ENCODE measurements at places on chromosomes 6 and 20.

DNA sequence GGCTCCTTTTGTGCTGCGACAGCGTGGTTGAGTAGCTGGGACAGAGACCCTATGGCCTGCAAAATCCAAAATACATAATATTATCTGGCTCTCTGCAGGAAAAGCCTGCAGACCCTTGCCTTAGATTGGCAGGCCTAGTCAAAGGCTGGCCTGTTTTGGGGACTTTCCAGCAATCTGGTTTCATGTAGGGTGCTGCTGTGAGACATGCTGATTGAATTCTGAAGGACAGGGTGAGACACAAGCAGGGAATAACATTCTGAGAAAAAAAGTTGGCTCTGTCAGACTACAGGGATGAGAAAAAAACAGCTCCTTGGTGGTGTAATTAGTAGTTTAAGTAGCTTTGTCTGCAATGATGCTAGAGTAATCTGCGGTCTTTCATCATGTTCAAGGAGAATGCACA, 402.7 kb upstream of the AGPAT4 start:
- DNase-seq: no peak

DNA sequence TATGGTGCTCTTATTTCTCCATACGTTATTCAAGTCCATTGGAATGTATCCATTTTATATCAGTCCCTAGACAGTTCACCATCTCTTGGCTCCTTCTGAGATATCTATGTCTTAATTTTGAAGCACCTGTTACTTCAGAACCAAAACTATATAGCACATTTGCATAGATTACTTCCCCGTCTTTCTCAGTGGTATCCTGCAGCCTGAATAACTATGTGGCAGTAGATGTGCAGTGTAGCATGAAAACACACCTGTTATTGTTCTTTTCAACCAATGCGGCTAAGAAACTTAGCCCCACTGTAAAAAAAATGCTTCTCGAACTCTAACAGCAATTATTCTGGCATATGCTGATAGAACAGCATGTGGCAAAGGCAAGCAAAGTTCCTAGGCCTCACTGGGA, 1184.4 kb upstream of the ADGRB3 start:
- no peak for DNase-seq

- no peak for DNase-seq
Observed at GRCh38 chr20:50533061-50533460, 22.9 kb downstream of the PTPN1 start.

GRCh38 chr6:35489995-35490791, 6.7 kb downstream of the TEAD3 start:
- no peak for DNase-seq

GRCh38 chr6:133333852-133334251, 92.7 kb downstream of the EYA4 start:
- DNase-seq: no peak

DNA sequence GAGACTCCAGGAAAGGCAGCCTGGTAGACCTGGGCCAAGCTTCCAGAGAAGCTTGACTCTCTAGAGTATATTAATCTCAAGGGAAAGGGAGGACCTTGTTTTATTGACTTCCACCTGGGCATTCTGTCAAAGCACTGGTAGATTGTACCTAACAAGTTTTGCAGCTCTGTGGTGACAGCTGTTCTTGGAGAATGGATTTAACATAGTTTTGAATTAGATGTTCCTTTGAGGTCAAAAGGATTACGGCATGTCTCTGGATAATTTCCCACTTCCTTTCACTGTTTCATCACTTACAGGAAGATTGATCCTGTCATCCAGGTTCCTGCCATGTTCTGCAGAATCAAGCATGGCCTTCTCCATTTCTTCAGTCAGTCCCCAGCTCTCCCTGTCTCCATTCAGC, 246.0 kb downstream of the PHACTR1 start:
- DNase-seq: no peak

DNA sequence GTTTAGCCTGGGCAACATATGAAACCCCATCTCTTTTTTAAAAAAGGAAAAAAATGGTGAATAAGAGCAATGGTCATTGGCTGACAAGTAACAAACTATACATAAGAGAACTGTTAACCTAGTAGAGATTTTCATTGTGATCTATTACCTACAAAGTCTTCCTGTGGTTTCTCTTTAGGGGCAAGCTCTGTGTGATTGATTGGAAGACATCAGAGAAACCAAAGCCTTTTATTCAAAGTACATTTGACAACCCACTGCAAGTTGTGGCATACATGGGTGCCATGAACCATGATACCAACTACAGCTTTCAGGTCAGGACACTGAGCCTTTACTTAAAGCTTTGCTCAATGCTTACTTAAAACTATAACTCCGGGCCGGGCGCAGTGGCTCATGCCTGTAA, 19.2 kb downstream of the MGME1 start:
- DNase-seq: no peak

GRCh38 chr6:55142610-55143009, 31.7 kb upstream of the HCRTR2 start:
- no peak for DNase-seq

DNA sequence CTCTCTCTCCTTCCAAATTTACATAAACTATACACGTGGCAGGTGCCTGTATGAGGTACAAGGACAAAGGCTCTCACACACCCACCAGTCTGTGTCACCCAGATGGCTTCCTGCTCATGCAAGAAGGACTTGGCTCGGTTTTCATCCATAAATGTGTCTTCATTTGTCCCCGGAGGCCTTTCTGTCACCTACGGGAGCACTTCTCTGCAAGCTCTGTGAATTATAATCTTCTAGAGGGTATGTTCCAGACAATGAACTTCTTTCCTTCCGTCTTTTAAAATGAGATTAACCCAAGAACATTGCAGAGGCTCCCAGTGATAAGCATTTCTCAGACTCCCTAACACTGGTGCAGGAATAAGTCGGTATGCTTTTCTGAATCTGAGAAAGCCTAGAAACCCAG, 123.6 kb downstream of the PTPRT start:
- DNase-seq: no peak

DNA sequence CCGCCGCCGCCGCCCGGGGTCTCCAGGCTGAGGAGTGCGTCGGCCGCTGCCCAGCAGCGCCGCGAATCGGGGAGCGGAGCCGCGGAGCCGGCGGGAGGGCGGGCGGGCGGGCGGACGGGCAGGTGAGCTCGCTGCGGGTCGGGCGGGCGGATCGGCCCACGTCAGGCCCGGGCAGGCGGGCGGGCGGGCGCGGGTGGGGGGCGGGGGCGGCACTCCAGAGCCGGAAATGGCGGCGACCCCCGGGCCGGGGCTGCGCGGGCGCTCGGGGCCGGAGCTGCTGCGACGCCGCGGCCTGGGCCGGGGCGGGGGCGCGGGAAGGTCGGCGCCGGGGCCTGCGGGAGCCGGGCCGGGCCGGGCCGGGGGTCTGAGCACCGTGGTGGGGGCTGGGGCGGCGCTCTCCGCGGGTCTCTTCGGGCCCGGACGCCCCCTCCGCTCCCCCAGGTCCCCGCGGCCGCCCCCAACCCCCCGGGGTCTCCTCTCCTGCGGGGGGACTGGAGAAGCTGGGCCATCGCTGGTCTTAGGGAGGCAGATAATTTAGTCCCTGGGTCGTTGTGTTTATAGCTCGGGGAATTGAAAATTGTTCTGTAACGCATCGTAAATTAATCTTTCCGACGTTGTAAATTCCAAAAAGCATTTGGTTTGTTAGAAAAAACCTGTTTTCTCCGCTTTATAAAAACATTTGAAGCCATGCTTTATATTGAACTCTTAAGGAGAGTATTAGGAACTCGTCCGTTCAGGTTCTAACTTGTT, 451 bp downstream of the DNAJC5 start:
- no peak for DNase-seq

GRCh38 chr20:57236813-57237584, 29.4 kb downstream of the BMP7 start:
- no peak for DNase-seq

GRCh38 chr20:34859826-34860545, 12.7 kb downstream of the GGT7 start:
- DNase-seq: no peak

- no peak for DNase-seq
Observed at GRCh38 chr6:160063771-160064413, 57.7 kb upstream of the SLC22A1 start.

DNA sequence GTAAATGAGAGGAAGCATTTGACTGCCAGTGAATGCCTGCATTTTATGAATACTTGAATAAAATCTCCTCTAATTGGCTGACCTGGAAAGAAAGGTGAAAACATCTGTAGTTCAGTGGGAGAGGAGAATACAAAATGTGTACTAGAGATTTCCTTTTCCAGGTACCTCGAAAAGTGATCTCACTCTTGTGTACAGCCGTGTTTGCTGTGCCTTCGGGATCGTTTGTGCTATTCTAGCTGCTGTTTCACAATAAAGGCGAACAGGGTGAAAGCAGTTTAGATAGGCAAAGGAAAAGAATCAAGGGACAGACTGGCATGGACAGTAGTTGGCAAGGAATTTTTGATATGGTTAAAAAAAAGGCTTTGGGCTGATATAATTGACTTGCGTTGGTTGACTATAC, 112.3 kb downstream of the ARID1B start:
- no peak for DNase-seq

- DNase-seq: peak; percentile 61
Observed at GRCh38 chr20:38043512-38044300, 10.2 kb downstream of the RPRD1B start.

- DNase-seq: no peak
Observed at GRCh38 chr6:68126089-68126749, 508.9 kb upstream of the ADGRB3 start.

DNA sequence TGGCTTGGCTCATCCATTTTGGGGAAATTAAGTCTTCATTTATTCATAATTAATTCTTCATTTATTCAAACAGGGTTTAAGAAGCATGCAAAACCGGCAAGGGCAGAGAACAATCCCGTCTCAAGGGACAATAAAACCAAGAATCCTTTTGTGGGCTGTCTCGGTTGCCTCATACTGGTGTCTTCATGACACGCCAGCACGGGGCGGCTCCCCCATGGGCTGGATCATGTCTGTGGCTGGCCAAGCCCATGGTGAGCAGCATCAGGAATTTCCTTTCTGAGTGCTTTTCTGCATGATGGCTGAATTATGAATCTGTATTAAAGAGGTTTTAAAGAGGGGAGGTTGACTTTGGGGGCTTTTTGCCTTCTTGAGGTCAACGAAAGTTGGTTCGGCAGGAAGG, 38.3 kb upstream of the DUSP22 start:
- no peak for DNase-seq

DNA sequence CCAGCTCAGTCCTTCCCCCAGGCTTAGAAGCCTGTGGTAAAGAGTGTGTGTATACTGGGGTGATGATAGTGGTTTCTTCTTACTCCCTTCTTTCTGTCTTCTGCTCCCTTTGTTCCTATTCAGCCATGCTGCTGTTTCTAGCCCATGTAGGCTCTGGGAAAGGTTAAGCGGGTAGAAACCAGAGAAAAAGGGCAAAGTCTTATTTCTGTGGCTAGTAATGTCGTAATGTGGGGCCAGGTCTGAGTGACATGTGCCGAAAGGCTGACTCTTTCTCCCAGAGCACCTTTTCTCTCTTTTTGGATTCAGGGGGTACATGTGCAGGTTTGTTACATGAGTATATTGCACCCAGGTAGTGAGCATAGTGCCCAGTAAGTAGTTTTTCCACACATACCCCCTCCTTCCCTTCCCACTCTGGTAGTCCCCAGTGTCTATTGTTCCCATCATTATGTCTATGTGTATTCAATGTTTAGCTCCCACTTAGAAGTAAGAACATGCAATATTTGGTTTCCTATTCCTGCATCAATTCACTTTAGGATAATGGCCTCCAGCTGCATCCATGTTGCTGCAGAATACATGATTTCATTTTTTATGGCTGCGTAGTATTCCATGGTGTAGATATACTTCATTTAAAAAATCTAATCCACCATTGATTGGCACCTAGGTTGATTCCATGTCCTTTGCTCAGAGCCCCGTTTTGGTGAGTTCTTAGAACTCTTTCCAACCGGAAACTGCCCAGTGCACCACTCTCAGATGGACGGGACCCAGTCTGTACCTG, 74.3 kb downstream of the EFHC1 start:
- DNase-seq: no peak

DNA sequence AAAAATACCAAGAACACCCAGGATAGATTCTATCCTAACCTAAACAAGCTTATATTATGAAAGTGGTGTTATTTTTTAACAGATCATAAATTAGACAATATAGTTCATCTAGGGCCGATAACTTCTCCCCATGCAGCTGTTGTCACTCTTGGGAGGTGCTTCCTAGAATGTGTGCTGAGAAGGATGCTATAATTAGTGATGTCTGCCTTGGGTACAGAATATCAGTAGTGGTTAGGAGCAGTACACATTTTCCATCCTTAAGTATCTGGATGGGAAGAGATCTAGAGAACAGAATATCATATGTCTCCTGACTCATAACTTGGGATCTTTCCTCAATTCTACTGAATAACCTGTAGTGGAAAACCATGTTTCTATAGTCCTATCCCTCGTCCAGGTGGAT, 214.5 kb downstream of the BCKDHB start:
- no peak for DNase-seq

DNA sequence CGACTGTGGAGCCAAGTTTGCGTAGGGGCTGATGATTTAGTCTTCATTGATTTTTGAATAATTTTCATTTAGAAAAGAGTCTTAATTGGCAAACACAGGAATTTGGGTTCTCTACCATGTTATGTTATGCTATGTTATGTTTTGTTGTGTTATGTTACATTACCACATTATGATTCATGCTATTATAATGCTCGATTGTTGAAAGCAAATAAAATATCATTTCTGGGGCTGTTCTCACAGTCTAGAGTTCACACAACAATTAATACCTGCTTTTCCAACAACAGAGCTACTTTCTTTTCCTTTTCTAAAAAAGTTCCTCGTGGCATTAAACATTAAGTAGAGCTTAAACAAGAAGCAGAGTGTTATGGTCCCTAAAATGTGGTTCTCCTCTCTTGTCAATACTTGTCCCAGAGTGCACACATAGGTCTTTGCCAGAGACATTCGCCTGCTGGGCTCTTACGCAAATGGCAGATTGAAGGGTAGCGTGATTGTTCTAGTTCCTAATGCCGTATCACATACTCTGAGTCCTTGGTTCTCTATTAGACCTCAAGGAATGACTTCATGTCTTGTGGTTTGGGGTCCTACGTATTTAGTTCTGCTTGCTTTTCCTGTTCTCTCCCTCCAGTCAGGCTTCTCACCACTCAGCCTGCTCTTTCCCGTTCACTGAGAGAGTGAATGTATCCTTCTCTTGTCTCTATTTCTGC, 370.3 kb downstream of the CD109 start:
- DNase-seq: no peak

- no peak for DNase-seq
Observed at GRCh38 chr20:62406635-62407176, 379 bp downstream of the CABLES2 start.

- DNase-seq: no peak
Observed at GRCh38 chr6:131048459-131048858, 14.6 kb downstream of the EPB41L2 start.

DNA sequence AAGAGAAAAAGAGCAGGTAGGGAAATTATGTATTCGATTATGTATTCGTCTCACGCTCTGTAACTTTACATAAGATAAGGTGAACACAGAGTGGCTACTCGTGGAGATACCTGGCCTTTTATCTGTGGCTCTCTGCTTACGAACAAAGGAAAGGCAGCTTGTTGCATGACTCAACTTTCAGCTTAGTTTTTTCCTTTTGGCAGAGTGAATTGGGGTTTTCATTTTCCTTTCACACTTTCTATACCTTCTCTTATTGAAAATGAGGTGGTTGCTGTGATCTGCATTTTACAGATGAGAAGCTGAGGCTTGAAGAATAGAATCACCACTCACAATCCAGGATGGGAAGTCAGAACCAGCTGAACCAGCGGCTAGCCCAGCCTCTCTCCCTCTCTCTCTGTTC, 13.3 kb upstream of the KCNK15 start:
- DNase-seq: no peak
